ENCODE measurements at places on chromosomes 2 and 18.

GRCh38 chr2:144208924-144209323, 311.0 kb downstream of the ZEB2 start:
- no peak for DNase-seq

DNA sequence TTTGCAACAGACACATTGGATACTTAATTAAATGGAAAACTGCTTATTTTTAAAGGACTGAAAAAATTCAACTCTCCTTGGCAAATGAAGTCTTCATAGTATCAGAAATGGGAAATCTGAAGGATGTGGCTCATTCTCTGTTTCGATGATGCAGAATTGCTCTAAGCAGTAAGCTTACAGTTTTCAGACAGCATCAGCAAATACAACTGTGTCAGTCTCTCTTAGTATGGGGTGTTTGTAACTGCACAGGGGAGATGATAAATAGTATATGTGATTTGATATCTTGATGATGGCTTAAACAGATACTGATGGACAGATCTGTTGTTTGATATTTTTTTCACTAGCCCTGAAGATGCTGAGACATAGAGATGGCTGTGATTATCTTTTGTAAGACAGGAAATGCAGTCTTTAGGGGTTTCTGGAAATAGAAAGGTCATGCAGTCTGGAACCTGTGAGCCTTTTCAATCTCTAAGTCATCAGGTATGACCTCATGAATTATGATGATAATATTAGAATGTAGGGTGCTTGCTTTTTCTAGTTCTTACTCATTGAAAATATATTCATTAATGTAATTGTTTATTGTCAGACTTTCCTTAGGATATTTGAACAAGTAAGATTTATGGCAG, 84.2 kb downstream of the SLC4A10 start:
- DNase-seq = no peak

- no peak for DNase-seq
Measured at GRCh38 chr2:118473846-118474540, 373.5 kb downstream of the EN1 start.

DNA sequence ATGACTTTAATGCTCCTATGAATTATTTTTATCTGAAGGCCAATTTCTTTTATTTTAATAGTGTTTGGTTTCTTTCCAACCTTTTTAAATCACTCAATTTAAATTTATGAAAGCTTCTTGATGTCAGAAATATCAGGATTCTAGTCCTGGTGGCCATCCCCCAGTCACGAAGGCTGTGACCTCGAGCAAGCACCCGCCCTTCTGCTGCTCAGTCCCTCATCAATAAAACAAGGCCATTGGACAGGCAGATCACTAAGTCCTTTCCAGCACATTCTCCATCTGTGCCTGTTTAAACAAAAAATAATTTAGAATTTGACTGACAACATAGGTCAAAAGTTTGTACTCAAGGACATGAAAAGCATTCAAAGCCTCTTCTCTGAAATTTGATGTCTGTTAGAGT, 483.6 kb upstream of the VRK2 start:
- DNase-seq = no peak

DNA sequence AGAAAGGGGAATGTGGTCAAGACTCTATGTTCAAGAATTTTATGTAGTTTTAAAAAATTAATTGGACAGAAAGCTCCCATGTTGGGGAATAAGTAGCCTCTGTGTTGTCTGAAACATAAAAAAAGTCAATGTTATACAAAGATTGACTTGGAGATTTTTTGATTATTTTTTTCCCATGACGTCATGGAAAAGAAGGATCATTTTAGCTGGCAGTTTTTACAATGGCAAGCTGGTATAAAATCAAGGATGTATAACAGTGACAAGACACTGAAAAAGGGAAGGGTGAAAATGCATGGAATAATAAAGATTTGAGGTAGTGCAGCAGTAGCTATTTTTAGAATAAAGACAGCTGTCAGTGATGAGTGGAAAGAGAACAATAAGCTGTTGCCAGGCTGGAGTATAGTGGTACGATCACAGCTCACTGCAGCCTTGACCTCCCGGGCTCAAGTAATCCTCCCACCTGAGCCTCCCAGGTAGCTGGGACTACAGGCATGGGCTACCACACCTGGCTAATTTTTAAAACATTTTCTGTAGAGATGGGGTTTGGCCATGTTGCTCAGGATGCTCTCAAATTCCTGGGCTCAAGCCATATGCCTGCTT, 9.2 kb downstream of the SLC39A10 start:
- no peak for DNase-seq

GRCh38 chr18:58730618-58731017, 59.4 kb downstream of the MALT1 start:
- no peak for DNase-seq

- no peak for DNase-seq
Measured at GRCh38 chr18:33421225-33421624, 19.3 kb downstream of the CCDC178 start.

- DNase-seq = no peak
Measured at GRCh38 chr2:17620280-17620679, 79.8 kb downstream of the VSNL1 start.

GRCh38 chr2:74186038-74186437, 7.4 kb upstream of the MOB1A start:
- no peak for DNase-seq

DNA sequence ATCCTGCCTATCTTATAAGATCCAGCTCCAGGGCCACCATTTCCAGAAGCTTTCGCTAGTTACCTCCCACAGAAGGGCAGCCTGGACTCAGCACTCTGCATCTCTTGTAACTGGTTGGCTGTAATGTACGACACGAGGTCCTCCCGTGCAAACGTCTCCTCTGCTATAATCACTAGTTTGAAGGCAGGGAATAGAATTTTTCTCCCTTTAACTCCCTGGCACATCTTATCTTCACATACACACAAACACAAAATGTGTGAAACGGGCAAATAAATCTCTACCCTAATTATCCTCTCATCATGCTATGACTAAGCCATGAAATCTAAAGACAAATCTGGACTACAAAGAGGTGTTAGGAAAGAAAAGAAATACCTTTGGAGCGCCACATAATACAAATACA, 36.8 kb downstream of the RNU4ATAC start:
- no peak for DNase-seq

GRCh38 chr2:47519147-47519537, 116.2 kb downstream of the MSH2 start:
- DNase-seq = no peak

- DNase-seq = no peak
Measured at GRCh38 chr2:158786897-158787296, 8.2 kb upstream of the DAPL1 start.

DNA sequence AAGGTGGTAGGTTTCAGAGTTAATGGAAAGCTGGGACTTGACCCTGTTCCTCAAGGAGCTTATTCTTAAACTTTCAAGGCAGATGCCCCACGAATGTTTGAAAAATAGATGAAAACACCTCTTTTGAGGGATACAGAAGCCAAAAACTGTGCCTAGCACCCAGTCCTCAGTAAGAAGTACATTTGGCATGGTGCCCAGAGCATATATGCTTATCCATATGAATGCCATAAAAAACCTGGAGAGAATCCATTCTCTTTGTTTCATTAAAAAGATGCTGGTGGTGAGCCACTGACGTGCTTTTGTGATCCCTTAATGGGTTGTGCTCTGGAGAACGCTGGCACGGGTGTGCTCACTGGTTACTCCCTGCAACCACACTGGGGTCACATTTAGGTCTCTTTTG, 69.0 kb downstream of the IL1R2 start:
- no peak for DNase-seq

DNA sequence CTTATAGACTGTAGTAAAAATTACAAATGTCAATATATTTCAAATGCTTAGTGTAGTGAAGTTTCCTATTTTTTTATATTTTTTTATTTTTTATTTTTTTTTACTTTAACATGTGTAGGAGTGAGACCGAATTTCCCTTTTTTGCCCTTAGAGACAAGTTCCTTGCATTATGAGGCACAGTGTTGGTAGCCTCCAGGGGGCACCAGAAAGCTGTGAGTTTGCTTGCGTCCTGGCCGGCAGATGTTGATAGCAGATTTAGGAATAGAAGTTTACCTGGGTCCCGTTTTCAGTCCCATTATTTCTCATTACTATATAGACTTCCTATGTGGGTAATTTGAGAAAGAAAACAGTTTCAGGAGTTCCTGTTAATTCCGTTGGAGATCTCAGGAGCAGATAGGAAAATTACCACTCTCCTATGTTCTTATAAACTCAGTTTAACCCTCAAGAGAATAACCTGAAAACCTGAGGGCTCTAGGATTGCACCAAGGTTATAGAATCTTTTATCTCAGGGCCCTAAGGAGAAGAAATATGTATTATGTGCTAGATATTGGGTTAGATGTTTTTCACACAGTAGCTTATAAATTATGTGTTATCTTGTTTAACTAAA, 157.5 kb upstream of the SESTD1 start:
- DNase-seq = peak; percentile 10

- no peak for DNase-seq
Measured at GRCh38 chr2:8457699-8458502, 224.0 kb upstream of the ID2 start.
